ENCODE measurements at places on chromosomes 7 and 10. TPM values are rescaled to one million over a fixed set of nuclear protein-coding genes. Genes with fewer than 3 reads are reported as not detected.
A peak's percentile ranks its signal among the peaks of the same experiment; 100 is the strongest.

Gene PAX4
- total RNA-seq = not detected

Gene SPDYE18
- not detected for total RNA-seq

Gene ASAH2
- 2.9 TPM for total RNA-seq

Gene GRID2IP
- total RNA-seq = not detected

Gene SPDYE1
- total RNA-seq = not detected

Gene PILRA
- total RNA-seq = 1.3 TPM

Gene STEAP1
- 0.92 TPM for total RNA-seq

Gene PDE6C
- total RNA-seq = not detected

Gene ABHD11
- total RNA-seq = 25.0 TPM

Gene CYP2C19
- total RNA-seq = not detected

Gene NPFFR1
- not detected for total RNA-seq

- DNase-seq = peak; percentile 59
- peaks cover 16% of the 10 kb centered on the region for H3K4me1 ChIP-seq
- no peak overlapping the region for H3K27ac ChIP-seq
- no peak overlapping the region for H3K4me3 ChIP-seq
- no peaks in the 10 kb centered on the region for H3K36me3 ChIP-seq
- no peaks in the 10 kb centered on the region for H3K27me3 ChIP-seq
These were observed 302.2 kb downstream of the RPS24 start for GRCh38 chr10:78335691-78336401.

DNA sequence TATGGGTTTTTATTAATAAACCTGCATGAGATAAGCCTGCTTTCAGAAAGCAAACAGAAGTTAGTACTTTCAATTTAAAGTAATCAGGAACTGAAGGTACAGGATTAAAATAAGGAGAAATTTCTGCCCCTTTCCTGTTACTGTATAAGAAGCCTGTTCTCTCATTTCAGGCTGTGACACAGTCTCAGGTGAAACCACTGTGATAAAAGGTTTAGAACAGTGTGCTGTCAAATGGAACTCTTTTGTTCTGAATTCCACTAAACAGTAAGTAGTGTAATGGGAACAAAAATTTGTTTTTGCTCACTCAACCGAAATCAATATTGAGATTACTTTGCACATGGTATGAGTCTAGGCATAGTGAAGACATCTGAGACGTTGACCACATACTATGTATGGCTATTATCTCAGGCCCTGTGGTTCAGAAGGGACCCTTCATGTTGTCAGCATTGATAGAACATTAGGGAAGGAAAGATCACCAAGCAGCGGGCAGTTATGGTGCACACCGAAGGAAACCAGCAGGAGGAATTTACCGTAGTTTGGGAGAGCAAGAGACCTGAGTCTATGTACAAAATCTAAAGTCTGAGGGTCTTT, 14.9 kb downstream of the HEPACAM2 start:
- DNase-seq = no peak
- no peaks in the 10 kb centered on the region for H3K4me1 ChIP-seq
- H3K4me3 ChIP-seq = no peak overlapping the region
- no peaks in the 10 kb centered on the region for H3K36me3 ChIP-seq
- H3K27ac ChIP-seq = no peak overlapping the region

DNA sequence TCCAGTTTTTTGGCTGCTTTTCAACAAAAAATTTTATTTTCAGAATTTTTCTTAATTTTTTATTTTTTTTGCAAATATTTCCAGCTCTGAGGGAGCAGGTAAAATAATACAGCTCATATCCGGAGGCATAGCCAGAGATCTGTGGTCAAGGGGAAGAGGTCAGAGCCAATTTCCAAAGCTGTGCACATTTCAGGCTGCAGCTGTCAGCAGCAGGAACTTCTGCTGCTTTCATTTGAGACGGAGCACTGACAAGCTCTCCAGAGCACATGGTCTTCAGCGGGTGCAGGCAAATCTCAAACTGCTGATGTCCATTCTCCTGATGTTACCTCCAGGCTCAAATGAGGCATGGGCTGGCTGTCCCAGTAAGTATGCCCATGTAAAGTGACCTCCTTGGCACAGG, 31.1 kb downstream of the SLC26A4 start:
- H3K27ac ChIP-seq = no peak overlapping the region
- no peak overlapping the region for H3K4me3 ChIP-seq
- no peaks in the 10 kb centered on the region for H3K27me3 ChIP-seq
- H3K4me1 ChIP-seq = peaks cover 44% of the 10 kb centered on the region

- H3K36me3 ChIP-seq = peaks cover 4% of the 10 kb centered on the region
- no peak for DNase-seq
- peak overlapping the region; percentile 76 for H3K27ac ChIP-seq
- H3K4me3 ChIP-seq = no peak overlapping the region
These were observed 4.6 kb downstream of the CYREN start for GRCh38 chr7:135165862-135166261.

DNA sequence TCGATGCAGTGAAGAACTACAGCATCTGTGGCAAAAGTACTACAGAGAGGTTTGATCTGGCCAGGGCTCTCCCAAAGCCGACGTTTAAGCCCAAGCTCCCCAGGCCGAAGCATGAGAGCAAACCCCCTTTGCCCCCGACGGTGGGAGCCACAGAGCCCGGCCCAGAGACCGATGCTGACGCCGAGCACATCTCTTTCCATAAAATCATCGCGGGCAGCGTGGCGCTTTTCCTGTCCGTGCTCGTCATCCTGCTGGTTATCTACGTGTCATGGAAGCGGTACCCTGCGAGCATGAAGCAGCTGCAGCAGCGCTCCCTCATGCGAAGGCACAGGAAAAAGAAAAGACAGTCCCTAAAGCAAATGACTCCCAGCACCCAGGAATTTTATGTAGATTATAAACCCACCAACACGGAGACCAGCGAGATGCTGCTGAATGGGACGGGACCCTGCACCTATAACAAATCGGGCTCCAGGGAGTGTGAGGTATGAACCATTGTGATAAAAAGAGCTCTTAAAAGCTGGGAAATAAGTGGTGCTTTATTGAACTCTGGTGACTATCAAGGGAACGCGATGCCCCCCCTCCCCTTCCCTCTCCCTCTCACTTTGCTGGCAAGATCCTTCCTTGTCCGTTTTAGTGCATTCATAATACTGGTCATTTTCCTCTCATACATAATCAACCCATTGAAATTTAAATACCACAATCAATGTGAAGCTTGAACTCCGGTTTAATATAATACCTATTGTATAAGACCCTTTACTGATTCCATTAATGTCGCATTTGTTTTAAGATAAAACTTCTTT, 2.3 kb downstream of the LRRTM3 start:
- no peaks in the 10 kb centered on the region for H3K36me3 ChIP-seq
- H3K27me3 ChIP-seq = peaks cover 36% of the 10 kb centered on the region
- no peak overlapping the region for H3K4me3 ChIP-seq
- no peak overlapping the region for H3K27ac ChIP-seq
- H3K4me1 ChIP-seq = no peaks in the 10 kb centered on the region

DNA sequence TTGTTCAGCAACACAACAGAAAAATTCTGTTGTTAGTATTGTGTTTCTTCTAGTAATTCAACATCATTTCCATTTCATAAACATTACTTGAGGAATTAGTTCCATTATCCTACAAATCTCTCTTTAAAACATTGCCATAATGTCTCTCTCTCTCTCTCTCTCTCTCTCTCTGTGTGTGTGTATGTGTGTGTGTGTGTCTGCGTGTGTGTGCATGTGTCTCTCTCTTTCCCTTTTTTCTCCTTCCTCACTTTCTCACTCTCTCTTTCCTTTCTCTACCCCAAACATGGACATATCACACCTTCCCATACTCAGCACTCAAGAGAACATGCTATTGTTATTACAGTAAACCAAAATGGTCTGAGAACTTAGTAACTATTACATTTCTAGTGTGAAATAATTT, 16.6 kb downstream of the LRRTM3 start:
- no peaks in the 10 kb centered on the region for H3K4me1 ChIP-seq
- H3K36me3 ChIP-seq = no peaks in the 10 kb centered on the region

GRCh38 chr7:139937715-139938114, 108.7 kb downstream of the TBXAS1 start:
- no peak for DNase-seq
- no peaks in the 10 kb centered on the region for H3K4me1 ChIP-seq
- H3K4me3 ChIP-seq = no peak overlapping the region
- H3K27ac ChIP-seq = no peak overlapping the region
- no peaks in the 10 kb centered on the region for H3K36me3 ChIP-seq

GRCh38 chr7:76051840-76052239, 3.9 kb downstream of the MDH2 start:
- no peaks in the 10 kb centered on the region for H3K27me3 ChIP-seq
- no peak for DNase-seq
- H3K27ac ChIP-seq = no peak overlapping the region
- H3K4me3 ChIP-seq = no peak overlapping the region

GRCh38 chr7:146129296-146129695, 12.7 kb downstream of the CNTNAP2 start:
- no peak for DNase-seq
- H3K36me3 ChIP-seq = no peaks in the 10 kb centered on the region
- no peak overlapping the region for H3K27ac ChIP-seq
- H3K27me3 ChIP-seq = no peaks in the 10 kb centered on the region

- H3K36me3 ChIP-seq = no peaks in the 10 kb centered on the region
- no peak overlapping the region for H3K4me3 ChIP-seq
- H3K27me3 ChIP-seq = no peaks in the 10 kb centered on the region
- no peaks in the 10 kb centered on the region for H3K4me1 ChIP-seq
These were observed 307.7 kb downstream of the CDK14 start for GRCh38 chr7:90903841-90904240.

- no peak overlapping the region for H3K4me3 ChIP-seq
- H3K27me3 ChIP-seq = no peaks in the 10 kb centered on the region
- no peak overlapping the region for H3K27ac ChIP-seq
- DNase-seq = no peak
- no peaks in the 10 kb centered on the region for H3K4me1 ChIP-seq
- H3K36me3 ChIP-seq = no peaks in the 10 kb centered on the region
These were observed 31.0 kb downstream of the GPR141 start for GRCh38 chr7:37714606-37715005.

DNA sequence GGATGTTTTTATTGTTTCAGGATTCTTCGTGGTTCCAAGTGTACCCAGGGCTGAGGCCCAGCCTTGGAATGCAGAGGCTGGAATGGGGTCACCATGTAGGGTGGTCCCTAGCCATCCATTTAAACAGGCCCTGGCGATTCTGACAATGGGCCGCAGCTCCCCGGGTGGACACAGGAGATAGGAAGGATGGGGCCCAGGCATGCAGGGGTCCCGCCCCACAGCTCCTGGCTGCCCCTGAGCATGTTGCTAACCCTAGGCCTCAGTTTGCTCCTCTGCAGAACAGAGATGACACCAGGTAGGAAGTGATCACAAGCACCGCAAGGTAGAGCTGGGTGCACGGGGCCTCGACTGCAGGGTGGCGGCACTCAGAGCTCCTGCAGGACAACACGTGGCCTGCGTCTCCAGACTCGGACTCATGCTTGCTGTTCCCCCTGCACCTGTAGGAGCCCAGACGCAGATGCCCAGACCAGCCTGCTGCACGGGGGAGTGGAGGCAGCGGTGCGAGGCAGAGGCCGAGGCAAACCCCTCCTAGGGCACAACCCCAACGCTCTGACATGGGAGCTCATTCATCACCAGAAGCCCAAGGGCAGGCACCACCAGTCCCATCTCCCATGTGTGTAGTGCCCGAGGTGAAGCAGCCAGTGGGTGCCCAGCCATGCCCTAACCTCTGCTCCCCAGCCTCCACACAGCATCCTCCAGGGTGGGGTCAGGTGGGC, 25.5 kb downstream of the VIPR2 start:
- DNase-seq = no peak
- no peak overlapping the region for H3K27ac ChIP-seq
- H3K27me3 ChIP-seq = no peaks in the 10 kb centered on the region

GRCh38 chr10:33483816-33484190, 149.3 kb upstream of the NRP1 start:
- no peak for DNase-seq
- H3K27ac ChIP-seq = no peak overlapping the region
- no peaks in the 10 kb centered on the region for H3K27me3 ChIP-seq
- H3K4me1 ChIP-seq = peaks cover 6% of the 10 kb centered on the region

GRCh38 chr10:103843854-103844570, 11.4 kb downstream of the SH3PXD2A start:
- DNase-seq = peak; percentile 83
- H3K36me3 ChIP-seq = no peaks in the 10 kb centered on the region
- H3K27ac ChIP-seq = peak overlapping the region; percentile 69
- H3K4me1 ChIP-seq = peaks cover 54% of the 10 kb centered on the region
- no peak overlapping the region for H3K4me3 ChIP-seq

DNA sequence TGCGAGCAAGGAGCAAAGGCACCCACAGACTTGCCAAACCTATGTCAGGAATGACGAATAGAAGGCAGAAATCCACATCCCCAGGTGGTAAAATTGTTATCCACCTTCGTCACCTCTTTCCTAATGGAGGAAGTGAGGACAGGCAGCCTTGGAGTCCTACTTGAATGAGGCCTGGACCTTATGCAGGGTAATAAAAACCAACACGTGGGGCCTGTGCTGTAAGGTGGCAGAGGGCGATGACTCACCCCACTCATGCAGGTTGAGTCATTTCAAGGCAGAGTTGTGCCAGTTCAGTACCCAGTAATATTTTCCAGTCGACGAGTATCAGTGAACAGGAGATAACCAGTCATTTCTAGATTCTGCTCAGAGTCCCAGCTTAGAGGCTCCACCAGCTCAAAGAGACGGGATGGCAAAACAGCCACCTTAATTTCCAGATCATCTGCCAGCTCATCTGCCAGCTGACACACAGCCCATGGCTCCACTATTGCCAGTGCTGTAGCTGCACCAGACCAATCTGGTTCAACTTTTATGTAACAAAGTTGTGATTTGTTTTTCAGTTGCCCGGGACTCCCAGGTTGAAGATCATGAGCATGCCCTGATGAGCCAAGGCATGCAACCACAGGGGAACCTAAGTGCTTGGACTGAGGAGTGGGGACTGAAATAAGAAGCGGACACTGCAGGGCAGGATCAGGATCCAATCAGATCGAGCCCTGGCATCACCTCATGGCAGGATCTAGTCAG, 176.2 kb upstream of the ITGB1 start:
- DNase-seq = no peak
- H3K4me1 ChIP-seq = peaks cover 7% of the 10 kb centered on the region
- H3K4me3 ChIP-seq = no peak overlapping the region
- no peaks in the 10 kb centered on the region for H3K36me3 ChIP-seq

GRCh38 chr10:5590816-5591215, 66.1 kb downstream of the CALML3 start:
- H3K4me1 ChIP-seq = peaks cover 8% of the 10 kb centered on the region
- no peaks in the 10 kb centered on the region for H3K27me3 ChIP-seq
- DNase-seq = no peak
- H3K27ac ChIP-seq = no peak overlapping the region

GRCh38 chr7:110600956-110601355, 490.0 kb upstream of the LRRN3 start:
- H3K4me3 ChIP-seq = no peak overlapping the region
- H3K27ac ChIP-seq = no peak overlapping the region
- no peaks in the 10 kb centered on the region for H3K4me1 ChIP-seq
- H3K27me3 ChIP-seq = no peaks in the 10 kb centered on the region
- no peaks in the 10 kb centered on the region for H3K36me3 ChIP-seq

DNA sequence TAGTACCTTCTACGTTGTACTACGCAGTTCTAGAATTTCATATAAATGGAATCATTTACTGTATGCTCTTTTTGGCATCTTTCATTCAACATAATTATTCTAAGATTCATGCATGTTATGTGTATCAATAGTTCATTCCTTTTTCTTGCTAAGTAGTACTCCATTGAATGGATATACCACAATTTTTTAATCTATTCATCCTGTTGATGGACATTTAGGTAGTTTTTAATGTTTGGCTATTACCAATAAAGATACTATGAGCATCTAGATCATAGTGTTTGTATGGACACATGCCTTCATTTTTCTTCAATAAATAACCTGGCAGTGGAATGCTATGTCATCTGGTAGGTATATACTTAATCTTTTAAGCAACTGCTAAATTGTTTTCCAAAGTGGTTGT, 83.0 kb upstream of the ELN start:
- H3K27me3 ChIP-seq = no peaks in the 10 kb centered on the region
- no peak for DNase-seq
- H3K27ac ChIP-seq = no peak overlapping the region
- no peaks in the 10 kb centered on the region for H3K36me3 ChIP-seq
- H3K4me3 ChIP-seq = no peak overlapping the region
